Stimulated activated CD8-positive, alpha-beta memory T cell treated with anti-CD3 and anti-CD28 coated beads, Interleukin-7, amount 100 ng/mL, for 1 hour (primary cell): ENCODE measurements at places on chromosomes 12 and 14.

DNA sequence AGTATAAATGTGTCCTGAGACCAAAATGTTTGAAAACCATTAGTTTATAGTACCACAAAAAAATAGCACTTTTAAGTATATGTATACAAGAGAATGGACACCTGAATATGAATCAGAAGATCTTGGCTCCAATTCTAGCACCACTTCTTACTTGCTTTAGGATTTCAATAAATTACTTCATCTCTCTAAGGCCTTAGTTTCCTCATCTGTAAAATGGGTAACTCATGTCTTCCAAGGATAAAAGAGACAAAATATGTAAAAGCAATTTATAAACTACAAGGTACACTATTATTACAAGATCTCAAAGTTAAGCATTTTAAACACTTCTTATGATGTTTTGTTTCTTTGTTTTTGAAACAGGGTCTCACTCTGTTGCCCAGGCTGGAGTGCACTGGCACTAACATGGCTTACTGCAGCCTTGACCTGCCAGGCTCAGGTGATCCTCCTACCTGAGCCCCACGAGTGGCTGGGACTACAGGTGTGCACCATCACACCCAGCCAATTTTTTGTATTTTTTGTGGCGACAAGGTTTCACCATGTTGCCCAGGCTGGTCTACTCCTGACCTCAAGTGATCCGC is 9.4 kb downstream of the DUSP16 start:
- no peak for DNase-seq

DNA sequence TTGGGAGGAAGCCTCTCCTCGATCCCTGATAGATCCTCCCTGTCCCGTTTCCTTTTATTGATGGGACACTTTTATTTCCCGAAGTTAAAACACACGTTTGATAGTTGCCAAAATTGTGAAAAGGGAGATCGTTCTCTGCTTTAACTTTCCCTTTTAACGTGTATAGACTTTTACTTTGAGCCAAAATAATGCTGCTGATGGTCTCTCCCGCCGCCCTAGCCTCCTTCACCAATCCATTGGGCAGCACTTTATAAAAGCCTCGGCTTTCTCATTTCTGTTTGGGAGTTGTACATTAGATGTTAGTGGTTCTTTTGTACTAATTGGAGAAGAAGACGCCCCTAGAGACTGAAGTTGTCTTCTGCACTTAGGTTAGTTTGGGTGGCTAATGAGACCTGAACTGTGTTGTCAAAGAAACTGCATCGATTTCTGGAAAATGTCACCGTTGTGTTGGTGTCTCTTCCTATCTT is 1.4 kb downstream of the TMTC2 start:
- no peak for DNase-seq

GRCh38 chr14:24422261-24422660 is 7.2 kb downstream of the CBLN3 start:
- no peak for DNase-seq

DNA sequence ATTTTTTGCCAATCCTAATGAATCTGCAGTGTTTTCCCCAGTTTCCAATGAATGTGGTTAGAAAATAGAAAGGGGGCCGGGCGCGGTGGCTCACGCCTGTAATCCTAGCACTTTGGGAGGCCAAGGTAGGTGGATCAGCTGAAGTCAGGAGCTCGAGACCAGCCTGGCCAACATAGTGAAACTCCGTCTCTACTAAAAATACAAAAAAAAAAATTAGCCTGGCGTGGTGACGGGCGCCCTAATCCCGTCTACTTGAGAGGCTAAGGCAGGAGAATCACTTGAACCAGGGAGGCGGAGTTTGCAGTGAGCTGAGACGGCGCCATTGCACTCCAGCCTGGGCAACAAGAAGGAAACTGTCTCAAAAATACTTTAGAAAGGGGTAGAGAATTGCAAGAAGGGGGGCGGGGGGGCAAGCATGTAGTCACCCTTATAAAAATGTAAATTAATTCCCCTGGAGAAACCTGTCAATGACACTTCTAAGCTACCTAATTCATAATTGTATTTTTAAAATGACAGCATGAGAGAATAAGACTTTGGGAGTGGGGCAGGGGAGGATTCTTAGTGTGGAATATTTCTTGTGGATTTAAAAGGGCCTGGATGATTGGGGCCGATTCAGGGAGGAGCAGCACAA is 1.7 kb downstream of the KLHDC2 start:
- DNase-seq = no peak

DNA sequence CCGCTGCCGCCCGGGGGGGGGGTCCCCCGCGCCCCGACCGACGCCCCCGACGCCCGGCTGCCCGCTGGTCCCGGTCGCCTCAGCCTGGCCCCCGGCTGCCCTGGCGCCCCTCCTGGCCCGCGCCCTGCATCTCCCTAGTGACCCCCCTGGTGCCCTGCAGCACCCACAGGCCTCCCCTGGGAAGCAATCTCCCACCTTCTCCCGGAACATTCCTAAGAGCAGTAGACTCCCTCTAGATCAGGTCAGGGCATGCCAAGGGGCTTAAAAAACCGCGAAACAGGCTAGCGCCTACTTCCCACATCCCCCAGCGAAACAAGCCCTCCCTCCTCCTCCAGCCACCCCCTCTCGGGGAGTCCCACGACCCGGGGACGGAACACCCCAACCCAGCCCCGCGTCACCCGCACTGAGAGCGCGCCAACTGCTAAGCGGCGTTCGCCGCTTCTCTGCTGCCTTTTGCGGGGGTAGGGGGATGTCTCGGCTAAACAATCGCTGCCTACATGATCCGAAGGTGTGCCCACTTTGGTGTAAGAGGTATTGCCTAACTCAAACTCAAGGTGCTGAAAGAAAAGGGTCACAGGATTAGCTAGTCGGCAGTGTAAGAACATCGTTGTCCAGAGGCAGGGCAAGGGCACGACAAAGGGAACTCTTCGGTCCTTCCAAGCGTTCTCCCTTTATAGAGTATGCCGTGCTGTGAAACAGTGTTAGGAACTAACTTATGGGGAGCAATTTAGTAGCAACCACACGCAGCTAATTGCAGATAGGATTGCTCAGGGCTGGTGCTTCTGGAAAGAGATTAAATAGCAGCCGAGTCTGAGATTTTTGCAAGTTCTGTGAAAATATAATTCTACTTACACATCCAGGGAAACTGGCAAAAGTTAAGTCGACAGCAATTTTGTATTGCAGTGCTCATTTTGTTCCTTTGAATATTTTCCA is 619 bp upstream of the NTN4 start:
- no peak for DNase-seq

- DNase-seq = no peak
Observed at GRCh38 chr14:37232907-37233481, 35.3 kb downstream of the MIPOL1 start.

GRCh38 chr12:77686760-77687159 is 143.9 kb upstream of the NAV3 start:
- DNase-seq = no peak

- DNase-seq = no peak
Observed at GRCh38 chr14:41280745-41281144, 325.9 kb upstream of the LRFN5 start.

- DNase-seq = no peak
Observed at GRCh38 chr14:47961634-47962033, 286.2 kb upstream of the MDGA2 start.

DNA sequence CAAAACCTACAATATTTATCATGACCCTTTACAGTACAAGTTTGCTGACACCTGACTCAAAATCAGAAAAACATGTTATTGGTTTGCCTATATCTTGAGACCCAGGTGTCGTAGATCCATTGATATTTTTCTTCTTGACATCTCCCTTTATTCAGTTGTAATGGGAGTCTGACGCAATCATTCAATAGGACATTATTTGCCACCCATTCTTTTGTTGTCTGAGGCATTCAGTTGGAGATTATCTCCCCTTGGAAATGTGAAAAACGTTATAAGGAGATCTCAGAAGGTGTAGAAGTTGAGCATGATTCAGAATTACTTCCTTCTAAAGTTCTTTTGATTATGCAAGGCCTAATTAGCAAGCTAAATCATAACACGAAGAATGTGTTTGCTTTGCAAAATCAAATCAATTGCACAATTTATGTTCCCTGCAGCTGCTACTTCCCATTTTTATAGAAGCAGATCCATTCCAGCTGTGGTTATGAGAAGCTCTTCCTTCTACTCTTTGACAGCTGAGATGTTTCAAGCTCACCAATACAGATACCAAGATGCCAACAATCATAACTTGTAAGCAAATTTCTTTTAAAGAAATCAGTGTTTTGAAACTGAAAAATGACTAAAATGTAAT is 228.2 kb upstream of the SYT1 start:
- no peak for DNase-seq

DNA sequence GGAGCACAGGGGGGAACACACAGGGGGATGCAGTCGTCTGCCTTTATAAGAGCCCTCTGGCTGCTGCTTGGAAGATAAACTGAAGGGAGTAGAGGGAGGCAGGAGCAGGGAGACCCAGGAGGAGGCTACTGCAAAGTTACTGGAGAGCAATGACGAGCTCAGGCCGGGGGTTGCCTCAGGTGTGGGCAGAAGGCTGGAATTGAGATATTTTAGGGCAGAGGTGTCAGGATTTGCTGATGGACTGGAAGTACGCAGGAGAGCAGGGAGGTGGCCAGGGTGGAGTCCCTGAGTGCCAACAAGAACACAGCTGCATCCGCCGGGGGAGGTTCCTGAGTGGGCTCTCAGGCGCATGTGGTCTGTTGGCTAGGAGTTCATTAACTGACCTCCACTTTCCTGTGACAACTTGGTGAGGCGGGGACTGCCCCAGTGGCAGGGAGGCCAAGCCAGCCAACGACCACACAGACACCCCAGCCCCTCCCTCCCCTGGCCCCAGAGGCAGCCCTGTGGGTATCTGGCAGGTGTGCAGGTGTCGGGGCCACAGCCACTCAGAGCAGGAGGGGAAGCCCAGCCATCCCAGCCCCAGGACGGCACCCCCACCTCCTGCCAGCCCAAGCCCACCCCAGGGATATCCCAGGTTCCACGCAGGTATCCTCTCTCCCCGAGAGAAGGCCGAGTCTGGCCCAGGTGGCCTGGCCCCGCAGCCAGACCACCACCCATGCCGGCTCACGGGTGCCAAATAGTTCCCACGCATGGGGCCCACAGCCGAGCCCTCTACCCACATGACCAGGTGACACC is 85.4 kb downstream of the NCOR2 start:
- DNase-seq = no peak

DNA sequence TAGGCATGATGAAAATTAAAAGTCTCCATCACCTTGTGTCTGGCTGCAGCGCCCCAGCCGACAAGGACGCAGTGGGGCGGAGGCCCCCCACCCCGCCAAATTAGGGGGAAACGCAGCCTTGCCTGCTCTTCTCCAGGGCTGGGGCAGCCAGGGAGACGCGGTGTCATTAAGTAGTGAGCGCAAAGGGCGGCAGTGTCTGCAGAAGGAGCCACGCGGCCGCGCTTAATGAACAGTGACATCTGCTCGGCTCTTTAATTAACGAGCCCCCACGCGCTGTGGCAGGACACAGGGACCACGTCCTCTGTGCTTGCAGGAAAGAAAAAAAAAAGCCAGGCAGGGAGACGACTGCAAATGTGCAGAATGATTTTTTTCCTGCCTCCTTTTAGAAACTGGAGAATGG is 93.4 kb upstream of the NCOR2 start:
- DNase-seq = no peak

- DNase-seq = no peak
Observed at GRCh38 chr14:61372379-61372778, 51.0 kb downstream of the PRKCH start.

DNA sequence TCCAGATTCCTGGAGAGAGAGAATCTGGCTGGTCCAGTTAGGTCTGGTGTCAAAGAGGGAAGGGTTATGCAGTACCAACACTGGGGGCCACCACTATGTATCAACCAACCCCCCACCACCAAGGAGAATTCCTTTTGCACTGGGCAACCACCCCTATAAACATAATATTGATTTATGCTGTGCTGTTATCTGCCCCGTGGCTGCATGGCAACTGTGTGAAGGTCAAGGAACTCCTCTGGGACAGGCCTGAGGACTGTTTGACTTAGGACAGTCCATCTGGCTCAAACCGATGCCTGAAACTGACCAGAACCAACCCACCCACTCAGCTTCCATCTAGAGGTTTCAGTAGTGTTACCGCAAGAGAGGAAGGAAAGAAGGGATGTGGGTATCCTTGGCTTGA is 20.5 kb downstream of the PLEKHH1 start:
- DNase-seq = no peak

GRCh38 chr14:76713121-76713520 is 48.1 kb upstream of the VASH1 start:
- no peak for DNase-seq

- DNase-seq = no peak
Observed at GRCh38 chr14:25090256-25090655, 40.3 kb upstream of the STXBP6 start.

DNA sequence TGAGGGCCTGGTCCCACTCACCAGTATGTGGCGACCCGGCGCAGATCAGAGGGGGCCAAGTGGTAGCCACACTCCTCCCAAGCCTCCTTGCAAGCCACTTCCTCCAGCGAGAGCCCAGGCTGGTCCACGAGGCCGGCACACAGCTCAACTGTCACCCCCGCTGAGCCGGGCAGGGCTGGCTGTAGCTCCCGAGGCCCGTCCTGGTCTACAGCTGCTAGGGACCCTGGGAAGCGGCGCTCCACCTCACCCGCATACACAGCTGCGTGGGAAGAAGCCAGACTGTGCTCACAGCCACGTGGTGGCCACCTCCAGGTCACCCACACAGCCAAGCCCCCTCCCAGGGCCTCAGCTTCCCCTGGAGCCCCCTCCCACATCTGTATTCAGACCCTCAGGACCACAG is 4.6 kb downstream of the NUDT14 start:
- DNase-seq = no peak

- no peak for DNase-seq
Observed at GRCh38 chr12:79433465-79434072, 257.2 kb downstream of the PAWR start.

DNA sequence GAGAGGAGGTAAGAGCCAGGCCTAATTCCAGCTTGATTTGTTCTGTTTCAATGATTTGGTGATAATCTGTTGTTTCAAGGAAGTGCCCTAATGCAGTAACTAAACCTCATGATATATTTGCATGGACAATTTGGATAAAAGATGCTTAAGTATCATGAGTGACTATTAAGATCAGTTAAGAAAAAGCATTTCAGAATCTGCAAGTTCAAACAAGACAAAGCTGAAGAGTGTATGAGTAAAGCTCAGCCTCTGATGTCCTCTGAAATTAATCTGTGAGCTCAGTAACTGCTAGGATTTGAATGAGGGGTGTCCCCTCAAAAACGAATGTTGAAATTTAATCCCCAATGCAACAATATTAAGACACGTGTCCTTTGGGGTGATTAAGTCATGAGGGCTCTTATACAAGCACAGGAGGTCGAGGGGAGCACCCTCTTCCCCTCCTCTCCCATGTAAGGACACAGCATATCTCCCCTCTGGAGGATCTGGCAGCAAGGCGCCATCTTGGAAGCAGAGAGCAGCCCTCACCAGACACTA is 949.2 kb downstream of the GALC start:
- DNase-seq = no peak

GRCh38 chr14:104515811-104516780 is 63.5 kb upstream of the C14orf180 start:
- no peak for DNase-seq

DNA sequence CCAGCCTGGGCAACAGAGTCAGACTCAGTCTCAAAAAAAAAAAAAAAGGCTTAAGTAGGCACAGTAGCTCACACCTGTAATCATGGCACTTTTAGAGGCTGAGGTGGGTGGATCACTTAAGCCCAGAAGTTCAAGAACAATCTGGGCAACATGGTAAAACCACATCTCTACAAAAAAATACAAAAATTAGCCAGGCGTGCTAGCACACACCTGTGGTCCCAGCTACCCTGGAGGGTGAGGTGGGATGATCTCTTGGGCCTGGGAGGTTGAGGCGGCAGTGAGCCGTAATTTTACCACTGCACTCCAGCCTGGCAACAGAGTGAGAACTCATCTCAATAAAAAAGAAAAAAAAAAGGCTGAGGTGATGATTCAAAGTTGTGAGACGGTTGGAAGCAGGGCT is 9.1 kb upstream of the RESF1 start:
- DNase-seq = no peak
